ENCODE measurements at places on chromosomes 1 and 21.
A peak's percentile ranks its signal among the peaks of the same experiment; 100 is the strongest.

- no peak for DNase-seq
These were observed 36.8 kb downstream of the HENMT1 start for GRCh38 chr1:108624069-108624468.

DNA sequence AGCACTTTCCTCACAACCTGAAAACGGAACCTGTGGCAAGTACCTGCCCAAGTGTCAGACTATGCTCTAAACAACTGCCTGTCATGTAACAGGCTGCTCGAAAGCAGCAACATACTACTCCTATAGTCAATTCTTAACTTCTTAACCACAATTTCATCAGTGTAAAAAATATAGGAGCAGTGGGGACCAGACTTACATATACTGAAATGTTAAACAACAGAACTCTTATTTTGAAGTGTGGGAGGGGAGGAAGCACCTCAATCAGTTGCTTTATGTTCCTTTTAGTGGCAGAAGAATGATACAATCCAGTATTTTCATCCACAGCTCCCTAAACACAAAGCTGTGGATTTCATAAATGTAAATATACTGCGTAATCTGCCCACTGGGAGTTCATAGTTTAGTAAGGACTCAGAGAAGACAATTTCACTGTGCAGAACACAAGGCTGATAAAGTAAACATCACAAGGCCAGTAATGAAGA lies 44.2 kb downstream of the WLS start:
- no peak for DNase-seq

DNA sequence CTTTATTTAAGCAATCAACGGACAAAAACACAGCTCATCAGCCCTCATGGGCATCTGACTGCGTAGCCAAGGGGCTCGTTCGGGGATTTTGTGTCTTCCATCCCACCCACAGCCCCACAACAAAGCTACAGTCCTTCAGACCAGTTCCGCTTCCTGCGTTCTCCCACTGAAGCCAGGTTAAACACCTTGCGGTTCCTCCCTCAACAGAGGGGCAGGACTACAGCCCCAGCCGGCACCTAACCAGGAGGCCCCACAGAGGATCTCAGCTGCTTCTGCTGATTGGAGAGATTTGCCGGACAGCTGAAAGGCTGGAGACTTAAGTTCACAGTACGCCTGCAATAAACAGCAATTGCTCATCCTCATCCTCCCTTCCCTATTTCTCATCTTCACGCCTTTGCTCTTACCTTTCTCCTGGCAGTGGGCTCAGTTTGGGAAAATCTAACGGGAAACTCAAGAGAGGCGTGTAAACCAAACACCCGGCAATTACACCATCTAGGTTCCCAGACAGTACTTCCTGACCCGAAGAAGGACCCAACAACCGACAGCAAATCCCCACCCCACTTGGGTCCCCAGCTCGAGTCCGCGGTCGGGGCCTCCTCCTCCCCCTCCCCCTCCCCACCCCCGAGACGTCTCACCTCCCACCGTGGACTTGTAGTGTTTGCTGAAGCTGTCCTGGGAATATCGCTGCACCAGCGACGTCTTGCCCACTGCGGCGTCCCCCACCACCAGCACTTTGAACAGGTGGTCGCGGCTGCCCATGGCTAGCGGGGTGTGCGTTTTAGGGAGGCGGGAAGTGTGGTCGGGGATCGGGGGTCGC lies 876 bp downstream of the RAB29 start:
- no peak for DNase-seq

DNA sequence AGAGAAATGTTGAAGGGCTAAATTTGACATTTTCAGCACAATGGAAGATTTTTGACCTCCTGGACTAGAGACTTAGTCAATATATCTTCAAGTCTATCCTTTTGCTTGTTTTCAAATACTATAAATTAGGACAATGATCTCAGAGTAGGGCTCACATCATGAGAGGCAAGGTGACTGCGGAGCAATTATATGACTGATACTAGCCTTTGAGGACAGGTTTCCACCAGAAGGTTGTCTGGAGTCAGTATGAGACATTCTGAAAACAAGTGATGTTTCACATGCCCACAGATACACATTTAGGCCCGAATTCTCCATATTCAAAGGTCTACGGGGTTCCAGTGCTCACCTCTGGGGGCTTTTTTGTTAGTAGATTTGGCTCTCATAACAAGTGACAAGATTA lies 142.3 kb upstream of the SAMSN1 start:
- DNase-seq: no peak

DNA sequence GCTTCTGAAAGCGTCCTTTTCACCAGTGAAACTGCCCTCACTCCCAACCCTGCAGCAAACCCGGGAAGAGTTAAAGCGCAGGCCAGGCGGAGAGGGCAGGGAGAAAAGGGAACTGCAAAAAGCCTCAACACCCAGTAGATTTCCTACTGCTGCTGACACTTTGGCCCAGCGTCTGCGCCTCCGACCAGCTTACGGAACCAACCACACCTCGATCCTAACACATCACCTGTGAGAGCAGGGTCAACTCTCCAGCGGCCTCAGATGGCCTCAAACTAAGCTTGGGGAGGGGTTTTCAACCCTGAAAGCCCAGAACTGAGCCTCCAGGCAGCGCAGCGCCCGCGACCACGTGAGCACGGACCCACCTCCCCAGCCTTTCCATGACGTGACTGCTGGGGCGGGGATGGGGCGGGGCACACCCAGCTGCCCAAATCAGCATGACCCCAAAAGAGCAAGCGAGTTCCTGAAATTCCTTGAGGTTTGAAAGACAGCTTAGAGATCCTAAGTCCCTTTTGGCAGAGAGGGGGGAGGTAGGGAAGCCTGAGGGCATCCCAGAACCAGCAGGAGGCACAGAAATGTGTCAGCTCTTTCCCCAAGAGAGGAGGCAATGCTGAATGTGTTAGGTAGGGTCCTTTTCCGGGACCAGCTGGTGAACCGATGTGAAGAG lies 59.1 kb downstream of the ITPKB start:
- peak; percentile 66 for DNase-seq

GRCh38 chr1:25990251-25990650 lies 7.6 kb downstream of the PAFAH2 start:
- DNase-seq: no peak

GRCh38 chr1:38076455-38076854 lies 29.9 kb upstream of the POU3F1 start:
- no peak for DNase-seq

DNA sequence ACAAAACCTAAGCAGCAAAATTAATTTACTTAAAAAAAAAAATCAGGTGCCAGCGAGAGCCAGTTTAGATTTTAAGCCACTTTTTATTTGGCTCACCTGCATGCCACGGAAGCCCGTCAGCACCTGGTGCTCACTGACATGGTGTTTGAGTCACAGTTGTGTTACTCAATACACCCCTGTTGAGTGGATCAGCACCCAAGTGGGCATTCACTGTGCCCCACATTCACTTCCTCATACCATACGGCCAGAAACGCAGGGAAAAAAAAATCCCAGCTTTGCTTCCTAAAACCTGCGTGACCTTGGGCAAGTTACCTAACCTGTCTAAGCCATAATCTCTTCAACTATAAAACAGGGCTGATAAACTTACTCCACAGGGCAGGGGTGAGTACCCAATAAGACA lies 42.8 kb upstream of the SIM2 start:
- DNase-seq: no peak

DNA sequence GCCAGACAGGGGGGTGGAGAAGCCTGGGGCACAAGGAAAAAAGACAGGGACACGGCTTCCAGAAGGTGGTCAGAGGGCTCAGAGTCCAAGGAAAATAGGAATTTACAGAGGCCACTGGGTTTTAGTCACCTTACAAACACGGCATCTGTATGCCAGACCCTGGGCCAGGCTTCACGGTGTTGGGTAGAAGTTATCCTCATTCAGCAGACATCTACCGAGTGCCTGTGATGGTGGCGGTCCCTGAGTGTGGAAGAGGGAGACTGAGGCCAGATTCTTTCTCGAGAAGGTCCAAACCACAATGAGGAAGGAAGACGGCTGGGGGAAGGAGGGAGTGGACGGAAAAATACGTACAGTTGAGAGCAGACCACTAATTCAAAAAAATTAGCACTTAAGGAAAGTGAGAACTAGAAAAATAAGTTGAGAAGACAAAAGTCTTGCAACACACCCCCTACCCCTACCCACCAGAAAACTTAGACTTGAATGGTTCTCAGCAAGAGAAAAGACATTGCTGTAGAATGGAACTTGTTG lies 864 bp upstream of the BTG2 start:
- DNase-seq: no peak

DNA sequence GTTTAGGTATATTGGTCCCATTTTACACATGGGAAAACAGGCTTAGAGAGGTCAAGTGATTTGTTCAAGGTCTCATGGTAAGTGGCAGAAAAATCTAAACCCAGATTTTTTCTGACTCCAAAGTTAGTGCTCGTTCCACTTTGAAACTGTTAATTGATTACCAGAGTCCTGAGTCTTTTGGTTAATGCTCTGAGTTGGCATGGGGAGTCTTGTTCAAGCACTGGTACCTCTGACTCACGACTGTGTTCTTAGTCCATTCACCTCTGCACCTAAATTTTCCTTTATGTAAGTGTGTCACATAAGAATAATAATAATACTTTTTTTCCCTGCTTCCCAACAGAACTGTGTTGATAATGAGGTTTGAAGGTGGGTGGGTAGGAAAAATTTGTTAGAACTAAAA lies 59.3 kb downstream of the VANGL2 start:
- no peak for DNase-seq

DNA sequence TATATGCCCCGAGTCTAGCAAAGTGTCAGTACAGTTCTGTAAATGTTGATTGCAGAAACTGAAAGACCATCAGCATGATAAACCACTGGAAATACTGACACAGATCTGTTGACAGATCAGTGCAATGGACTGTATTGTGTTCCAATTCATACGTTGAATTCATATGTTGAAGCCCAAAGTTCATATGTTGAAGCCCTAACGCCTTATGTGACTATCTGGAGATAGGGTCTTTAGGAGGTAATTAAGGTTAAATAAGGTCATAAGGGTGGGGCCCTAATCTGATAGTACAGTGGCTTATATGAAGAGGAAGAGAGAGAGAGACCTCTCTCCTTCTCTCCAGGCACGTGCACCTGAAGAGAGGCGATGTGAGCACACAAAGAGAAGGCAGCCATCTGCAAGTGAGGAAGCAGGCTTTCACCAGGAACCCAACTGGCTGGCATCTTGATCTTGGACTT lies 144.7 kb downstream of the MRPL39 start:
- no peak for DNase-seq

- DNase-seq: no peak
These were observed 1409.0 kb downstream of the PLA2G4A start for GRCh38 chr1:188237573-188238348.

- DNase-seq: no peak
These were observed 18.5 kb upstream of the KCNE2 start for GRCh38 chr21:34345091-34345871.

DNA sequence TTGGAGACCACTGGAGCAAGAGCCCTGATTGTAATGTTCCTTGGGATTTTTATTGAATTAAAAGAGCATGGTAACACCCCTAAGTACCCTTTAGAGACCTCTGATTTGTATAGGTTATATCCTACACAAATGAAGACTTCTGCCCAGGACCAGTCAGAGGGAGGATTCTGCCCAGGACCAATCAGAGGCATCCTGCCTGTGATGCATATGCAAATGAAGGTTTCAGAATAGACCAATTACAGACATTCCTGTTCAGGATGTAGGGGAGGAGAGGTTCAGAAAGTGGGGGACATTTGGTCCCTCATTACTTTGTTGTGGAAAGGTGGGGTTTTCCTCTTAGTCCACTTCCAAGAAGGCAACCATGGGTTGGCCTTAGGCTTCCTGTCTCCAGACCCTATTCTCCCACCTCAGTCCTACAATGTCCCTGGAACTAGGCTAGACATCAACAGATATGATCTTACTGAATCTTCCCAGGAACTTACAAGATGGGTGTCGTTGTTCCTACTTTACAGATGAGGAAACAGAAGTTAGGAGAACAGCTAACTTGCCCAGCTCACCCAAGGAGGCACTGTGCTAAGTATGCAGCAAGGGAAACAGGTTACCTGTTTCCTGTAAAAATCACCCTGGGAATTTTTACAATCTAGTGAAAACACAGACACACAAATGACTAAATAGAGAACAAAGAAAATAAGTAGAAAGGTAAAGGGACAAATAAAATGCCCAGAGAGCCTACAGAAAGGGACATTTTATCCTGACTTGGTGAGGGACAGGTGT lies 36.8 kb upstream of the SFPQ start:
- DNase-seq: no peak

DNA sequence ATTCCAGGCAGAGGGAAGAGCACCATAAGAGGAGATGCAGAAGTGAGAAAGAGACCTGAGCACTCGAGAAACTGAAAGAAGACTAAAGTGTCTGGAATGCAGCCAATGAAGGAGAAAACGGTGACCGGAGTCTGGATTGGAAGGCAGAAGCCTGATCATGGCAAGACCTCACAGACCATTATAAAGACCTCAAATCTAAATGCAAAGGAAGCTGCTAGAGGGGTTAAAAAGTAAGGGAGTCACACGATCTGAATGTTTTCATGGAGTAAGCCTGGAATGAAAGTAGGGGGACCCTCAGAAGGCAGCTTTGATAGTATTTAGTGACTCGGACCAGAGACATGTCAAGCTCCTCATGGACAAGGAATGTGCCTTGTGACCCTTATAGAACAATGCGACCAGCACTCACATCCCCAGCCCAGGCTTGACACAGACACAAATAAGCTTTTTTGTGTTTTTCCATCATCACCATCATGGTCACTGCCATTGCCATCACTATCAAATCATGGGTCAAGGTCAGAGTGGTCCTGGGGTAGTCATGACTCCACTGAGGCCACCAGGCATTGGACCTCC lies 183.6 kb downstream of the SEC16B start:
- DNase-seq: no peak

GRCh38 chr21:33127154-33127867 lies 57.4 kb downstream of the OLIG1 start:
- peak; percentile 38 for DNase-seq

Data from stimulated activated CD4-positive, alpha-beta T cell treated with anti-CD3 and anti-CD28 coated beads, Interleukin-1b, Interleukin-23, amount 100 ng/mL, for 1 hour (primary cell).